ENCODE measurements at places on chromosomes 12 and 14. TPM values are rescaled to one million over a fixed set of nuclear protein-coding genes. Genes with fewer than 3 reads are reported as not detected.

ZDHHC22 gene
- not detected for total RNA-seq

RERG gene
- total RNA-seq, result not detected

DEGS2 gene
- not detected for total RNA-seq

PLEKHG7 gene
- under 0.01 TPM for total RNA-seq

MYF6 gene
- total RNA-seq, result not detected

CCDC177 gene
- not detected for total RNA-seq

Data from IMR-90 (cell line).